NCI-H2029 (cell line): ENCODE measurements at places on chromosomes 1 and 21.
A peak's percentile ranks its signal among the peaks of the same experiment; 100 is the strongest.

DNA sequence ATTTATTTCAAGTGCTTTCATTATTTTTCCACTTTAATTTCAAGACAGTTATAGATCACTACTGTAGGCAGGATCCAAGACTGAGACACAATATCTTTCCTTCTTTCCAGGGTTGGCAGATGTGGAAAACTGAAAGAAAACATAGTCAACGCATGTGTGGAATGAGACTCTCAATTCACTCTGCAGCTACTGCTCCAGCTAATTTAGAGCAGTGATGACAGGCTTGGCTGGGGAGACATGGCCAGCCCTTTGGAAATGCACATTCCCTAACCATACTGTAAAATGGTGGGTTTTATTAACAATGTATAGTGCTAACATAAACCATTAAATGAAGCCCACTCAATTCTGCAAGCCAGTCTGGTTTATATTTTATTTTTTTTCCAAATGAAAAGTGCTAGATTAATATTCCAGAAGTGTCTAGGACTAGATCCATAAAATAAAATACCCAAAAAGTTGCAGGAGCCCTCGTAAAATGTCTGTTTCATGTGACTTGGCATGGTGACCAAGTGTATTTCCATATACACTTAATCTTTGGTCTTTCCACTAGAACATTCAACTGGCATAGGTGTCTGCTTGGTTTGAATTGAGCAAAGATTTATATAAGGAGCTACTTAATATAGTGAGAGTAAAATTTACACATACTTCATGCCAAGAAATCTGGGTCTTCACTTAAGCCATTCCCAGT lies 32.9 kb downstream of the COL11A1 start:
- no peak for DNase-seq

GRCh38 chr21:14686466-14687267 lies 140.6 kb upstream of the SAMSN1 start:
- no peak for DNase-seq

GRCh38 chr1:98103617-98104285 lies 182.9 kb upstream of the DPYD start:
- DNase-seq = no peak

- DNase-seq = no peak
Measured at GRCh38 chr1:168084396-168085231, 52.1 kb downstream of the GPR161 start.

- DNase-seq = no peak
Measured at GRCh38 chr1:156476501-156477298, 23.9 kb downstream of the MEF2D start.

- no peak for DNase-seq
Measured at GRCh38 chr1:184940226-184940625, 34.1 kb downstream of the NIBAN1 start.

DNA sequence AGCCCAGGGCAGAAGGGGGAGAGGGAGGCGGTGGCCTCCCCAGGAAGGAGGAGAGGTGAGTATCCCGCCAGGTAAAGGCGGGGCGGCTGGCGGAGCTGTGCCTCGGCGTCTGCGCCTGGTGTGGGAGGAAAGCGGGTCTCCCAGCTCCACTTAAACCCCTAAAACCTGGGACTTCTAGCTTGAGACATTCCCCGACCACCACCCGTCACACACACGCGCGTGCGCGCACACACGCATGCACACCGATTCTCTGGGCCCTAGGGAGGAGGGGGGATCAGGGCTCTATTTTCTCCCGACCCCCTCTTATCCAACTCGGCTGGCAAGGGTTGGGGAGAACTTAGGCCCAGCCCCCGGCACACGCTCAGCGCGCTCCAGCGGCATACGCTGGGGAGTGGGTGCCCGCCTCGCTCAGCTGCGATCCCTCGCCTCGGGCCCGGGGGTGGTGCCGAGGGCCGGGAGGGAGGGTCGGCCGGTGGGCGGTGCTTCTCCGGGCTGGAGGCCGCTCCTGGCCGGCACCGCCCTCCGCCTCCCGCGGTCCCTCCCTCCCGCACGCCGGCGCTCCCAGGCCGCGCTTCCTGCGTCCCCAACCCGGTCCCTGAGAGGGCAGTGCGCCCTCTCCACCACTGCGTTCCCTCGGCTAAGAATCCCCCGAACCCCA lies at the start of gene TMEM51:
TSS of gene TMEM51 (plus strand) at position 564 of the 658 bp plus-strand sequence. CDS start 61,341 bp downstream, outside the sequence.
- peak; percentile 67 for DNase-seq

DNA sequence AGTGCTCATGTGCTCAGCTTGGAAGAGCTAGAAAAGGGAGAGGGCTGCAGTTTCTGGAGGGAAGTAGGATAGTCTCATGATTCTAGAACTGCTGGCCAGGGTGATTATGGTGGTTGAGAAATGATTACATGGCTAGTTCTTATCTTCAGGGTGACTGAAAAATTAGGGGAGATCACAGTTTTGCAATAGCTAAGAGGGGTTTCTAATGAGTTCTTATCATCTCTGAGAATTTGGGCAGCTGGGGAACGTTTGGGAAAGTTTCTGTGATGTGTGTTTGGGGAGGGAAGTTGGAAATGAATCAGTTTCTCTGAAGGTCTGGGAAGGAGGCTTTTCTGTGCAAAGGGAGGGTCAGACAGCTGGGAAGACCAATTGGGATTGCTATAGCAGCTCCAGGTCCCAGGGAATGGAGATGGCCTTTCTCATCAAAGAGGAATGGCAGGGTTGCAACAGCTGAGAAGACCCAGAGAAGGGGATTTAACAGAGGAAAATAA lies 7.6 kb upstream of the RHOU start:
- no peak for DNase-seq

DNA sequence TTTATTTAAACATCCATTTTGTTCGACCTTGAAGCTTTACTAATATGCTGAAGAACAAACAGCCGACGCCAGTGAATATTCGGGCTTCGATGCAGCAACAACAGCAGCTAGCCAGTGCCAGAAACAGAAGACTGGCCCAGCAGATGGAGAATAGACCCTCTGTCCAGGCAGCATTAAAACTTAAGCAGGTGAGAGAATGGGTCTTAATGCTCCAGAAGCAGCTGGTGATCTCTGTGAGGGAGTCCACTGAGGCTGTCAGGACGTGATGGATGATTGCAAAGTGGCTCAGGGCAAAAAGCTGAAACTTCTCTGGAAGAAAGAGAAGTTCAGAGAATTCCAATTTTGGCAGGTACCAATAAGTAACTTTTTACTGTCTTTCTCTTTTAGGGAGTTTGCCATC lies 4.4 kb downstream of the CHTOP start:
- no peak for DNase-seq

DNA sequence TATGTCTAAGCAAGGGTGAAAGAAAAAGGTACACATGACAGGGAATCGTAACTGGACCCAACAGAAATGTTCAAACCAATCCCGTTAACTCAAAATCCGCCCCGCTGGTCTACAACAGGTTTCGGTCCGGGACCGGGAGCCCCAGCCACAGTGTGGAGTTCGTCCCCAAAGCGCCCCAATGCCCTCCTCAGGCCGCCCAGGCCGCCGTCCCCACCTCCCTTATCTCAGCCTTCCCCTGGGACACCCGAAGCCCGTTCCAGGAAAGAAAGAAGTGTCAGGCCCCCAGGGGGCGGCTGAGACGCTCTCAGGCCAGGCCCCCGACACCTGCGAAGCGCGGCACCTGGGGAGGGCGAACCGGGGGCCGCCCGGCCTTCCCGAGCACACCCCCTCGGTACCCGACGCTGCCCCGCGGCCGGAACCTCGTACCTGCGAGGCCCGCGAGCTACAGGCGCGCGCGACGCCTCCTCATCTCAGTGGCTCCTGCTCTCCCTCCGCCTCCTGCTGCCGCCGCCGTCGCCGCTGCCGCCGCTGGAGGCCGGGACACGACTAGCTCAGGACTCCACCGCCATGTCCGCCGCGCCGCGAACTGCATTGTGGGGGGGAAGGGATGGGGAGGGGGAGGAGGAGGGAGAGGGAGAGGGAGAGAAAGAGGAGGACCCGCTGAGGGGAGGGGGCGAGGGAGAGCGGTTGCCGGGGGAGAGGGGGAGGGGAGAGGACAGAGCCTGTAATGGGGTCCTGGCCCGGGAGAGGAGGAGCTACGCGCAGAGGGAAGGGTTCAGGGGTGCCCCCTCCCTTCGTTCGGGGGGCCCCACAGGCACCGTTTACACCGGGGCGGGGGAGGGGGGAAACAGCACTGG lies at the start of gene TUT4:
TSS of gene TUT4 (minus strand) at position 588 of the 857 bp plus-strand sequence. CDS start 26,812 bp downstream, outside the sequence.
- peak; percentile 82 for DNase-seq

DNA sequence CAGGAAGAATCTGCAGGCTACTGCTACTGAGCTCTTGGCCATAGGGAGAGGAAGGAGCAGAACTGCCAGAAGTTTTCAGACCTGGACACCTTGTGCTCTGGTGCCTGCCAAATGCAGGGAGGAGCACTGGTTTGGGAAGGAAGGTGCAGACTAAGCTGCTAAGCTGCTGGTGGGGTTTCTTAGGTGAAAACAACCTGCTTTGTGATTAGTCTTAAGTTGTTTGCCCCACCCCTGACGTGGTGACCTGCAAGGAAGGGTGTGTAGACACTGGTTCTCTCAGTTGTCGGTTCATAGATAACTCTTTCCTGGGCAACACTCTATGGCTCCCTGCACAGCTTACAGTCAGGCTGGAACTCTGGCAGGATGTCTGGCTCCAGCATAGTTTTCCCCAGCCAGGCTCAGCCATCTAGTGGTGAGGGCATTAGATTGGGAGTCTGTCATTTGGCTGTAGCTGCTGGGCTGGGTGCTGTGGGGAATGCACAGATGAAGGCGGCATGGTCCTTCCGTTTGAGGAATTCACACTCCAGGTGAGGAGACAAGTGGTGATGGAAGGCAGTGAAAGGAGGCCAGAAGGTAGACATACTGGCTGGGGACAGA lies 10.3 kb upstream of the S100A10 start:
- DNase-seq = no peak

GRCh38 chr1:201374364-201374763 lies 3.1 kb downstream of the TNNT2 start:
- peak; percentile 57 for DNase-seq

GRCh38 chr1:204643503-204643902 lies 42.0 kb downstream of the LRRN2 start:
- DNase-seq = no peak

GRCh38 chr1:110460253-110461220 lies 9.6 kb downstream of the PROK1 start:
- peak; percentile 55 for DNase-seq

- no peak for DNase-seq
Measured at GRCh38 chr1:37846647-37847339, 12.6 kb downstream of the MTF1 start.

- DNase-seq = no peak
Measured at GRCh38 chr1:42143896-42144710, 9.1 kb upstream of the GUCA2B start.

DNA sequence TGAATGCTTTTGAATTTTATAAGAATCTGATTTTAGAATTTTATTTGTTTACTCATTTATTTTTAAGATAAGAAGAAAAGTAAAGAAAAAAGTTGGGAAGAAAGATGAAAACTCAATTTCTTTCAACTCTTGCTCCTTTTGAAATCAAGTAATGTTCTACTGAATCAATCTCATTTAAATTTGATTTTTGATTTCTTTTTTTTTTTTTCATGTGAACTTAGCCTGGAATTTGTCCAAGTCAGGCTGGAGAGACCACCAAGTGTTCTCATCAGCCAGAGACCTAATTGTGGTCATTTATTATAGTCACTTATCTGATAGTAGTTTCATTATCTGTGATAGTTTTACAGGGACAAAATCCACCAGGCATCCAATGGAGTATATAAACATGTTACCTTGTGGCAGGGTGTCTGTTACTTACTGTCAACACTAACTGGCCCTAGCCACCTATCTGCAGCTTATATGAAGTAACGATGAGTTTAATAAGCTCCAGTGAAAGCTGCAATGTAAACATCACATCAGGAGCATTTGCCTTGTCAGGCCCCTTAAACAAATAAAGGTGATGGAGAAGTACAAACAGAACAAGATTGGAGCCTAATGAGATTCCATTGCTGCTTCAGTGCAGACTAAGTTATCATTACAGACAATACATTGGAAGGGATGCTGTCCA lies 39.2 kb downstream of the HLX start:
- peak; percentile 56 for DNase-seq

- no peak for DNase-seq
Measured at GRCh38 chr1:245933431-245934045, 573.5 kb downstream of the SMYD3 start.

- DNase-seq = no peak
Measured at GRCh38 chr1:17338706-17339493, 30.9 kb downstream of the PADI4 start.

- no peak for DNase-seq
Measured at GRCh38 chr1:32390904-32391870, 3.1 kb downstream of the BSDC1 start.

DNA sequence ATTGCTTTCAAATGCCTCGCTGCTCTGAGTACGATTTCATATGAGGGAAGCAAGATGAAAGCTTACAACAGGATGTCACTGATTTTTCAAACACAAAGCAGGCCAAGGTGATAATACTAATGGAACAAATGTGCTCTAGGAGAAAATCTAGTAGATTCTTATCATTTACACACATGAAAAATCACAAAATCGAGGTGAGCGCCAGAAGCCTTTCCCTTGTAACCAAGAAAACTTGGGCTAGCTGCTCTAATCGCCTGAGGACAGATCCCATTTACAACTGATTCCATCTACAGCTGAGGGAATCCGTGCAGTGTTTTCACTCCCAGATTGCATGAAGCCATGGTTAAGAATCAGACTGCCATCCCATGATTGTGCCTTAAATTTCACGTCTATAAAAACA lies 117.5 kb downstream of the TM2D1 start:
- no peak for DNase-seq

DNA sequence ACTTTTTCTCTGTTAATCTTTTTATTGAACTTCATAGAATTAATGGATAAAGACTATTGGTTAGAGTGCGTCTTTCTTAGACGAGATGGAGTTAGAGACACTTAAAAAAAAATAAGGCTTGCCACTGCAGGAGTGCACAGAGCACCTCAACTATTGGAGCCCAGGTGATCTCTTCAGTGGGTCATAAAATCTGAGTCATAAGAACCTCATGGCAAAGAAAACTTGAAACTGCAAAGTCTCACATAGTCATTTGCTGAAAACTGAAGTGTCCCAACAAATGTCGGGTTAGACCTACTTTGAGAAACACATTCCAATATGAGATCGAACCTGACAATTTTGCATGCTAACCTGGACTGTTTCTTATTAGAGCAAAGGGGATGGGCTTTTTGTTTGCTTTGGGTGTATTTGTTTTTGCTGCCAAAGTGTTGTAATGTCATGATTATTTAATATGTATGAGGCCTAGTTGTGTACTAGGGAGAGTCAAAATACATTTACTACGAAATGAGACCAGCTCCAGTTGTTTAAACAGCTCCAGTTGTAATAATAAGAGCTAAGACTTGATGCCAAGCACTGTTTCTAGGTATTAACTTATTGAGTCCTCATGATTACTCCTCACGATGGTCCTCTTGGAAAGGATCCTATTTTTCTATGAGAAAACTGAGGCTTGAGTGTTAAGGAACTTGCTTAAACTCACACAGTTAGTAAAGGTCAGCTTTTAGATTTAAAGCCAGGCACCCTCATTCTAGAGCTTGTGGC lies 65.1 kb downstream of the DDR2 start:
- no peak for DNase-seq

DNA sequence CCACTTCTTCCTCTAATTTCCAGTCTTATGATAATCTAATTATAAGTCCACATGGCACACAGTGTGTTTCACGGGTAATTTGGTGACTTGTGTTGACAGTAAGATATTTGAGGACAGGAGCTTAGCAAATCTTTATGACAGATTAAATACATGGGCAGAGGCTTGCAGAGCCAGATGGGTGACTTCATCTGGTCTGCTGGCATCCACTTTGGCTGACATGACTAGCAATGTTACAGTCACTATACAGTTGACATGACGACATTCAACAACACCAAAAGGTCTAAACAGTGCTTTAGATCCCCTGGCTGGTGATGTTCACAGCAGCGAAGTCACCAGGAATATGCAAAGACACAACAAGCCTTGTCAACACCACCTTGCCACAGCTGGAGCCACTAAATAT lies 147.2 kb downstream of the ETS2 start:
- DNase-seq = peak; percentile 34
